ENCODE measurements at places on chromosomes 7 and 10.
A peak's percentile ranks its signal among the peaks of the same experiment; 100 is the strongest.

GRCh38 chr10:16458166-16458955 is 21.6 kb downstream of the PTER start:
- peak; percentile 9 for DNase-seq

DNA sequence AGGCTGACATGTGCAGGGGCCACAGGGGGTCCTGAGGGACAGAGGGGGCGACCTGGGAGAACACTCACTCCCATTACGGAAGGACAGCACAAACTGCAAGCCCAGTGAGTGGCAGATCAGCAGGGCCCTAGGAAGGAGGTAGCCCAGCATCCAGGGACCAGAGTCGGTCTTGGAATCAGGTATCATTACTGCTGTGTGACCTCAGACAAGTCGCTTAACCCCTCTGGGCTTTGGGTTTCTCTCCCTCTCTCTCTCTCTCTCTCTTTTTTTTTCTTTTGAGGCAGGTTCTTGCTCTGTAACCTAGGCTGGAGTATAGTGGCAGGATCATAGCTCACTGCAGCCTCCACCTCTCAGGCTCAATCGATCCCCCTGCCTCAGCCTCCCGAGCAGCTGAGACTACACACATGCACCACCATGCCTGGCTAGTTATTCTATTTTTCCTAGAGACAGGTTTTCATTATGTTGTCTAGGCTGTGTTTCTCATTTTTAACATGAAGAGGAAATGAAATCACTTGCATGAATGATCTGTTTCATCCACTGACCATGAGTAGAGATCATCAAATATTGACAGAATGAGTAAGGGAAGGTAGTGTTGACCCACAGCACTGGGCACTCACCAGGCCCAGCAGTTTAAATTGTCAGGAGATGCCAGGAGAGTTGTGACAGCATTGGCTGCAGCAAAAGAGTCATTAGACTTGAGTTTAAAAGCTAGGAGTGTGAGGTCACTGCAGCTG is 49.4 kb downstream of the BUB3 start:
- no peak for DNase-seq

DNA sequence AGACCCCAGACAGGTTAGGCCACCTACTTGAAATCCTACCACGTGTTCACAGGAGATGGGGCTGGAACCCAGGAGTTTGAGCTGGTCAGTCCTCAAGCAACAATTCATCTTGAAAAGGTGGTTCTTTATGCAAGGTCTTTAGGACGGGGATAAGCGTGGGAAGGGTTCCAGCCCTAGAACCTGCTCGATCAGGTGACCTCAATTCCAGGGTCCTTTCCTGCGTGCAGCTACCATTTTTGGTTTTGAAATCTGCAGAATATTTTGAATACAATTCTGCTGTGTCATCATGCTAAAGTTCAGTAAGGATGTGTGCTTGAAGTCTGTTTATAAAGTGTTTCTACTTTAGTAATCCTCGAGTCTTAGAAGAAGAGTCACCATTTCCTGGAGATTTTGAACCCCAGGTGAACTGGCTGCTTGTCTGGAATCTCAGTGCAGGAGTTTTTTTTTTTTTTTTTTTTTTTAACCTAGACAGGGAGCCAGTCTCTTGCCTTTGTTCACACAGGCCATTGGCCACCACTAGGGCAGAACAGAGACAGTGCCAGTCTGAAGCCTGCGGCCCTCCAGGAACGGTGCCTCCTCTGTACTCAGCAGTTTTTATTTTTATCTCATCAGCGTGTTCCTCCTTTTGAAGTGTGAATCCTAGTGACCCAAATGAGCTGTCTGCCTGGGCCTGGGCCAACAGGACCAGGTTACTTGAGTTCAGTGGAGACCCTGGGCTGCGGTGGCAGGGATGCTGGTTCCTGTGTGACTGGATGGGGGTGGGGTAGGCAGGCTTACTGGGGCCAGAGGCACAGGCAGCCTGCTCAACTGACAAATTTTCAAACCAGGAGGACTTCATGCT is 54.6 kb downstream of the EEPD1 start:
- DNase-seq: peak; percentile 41

- no peak for DNase-seq
These were observed 6.5 kb downstream of the COBL start for GRCh38 chr7:51310131-51310583.

- no peak for DNase-seq
These were observed 287.4 kb downstream of the CACNA2D1 start for GRCh38 chr7:82156168-82156567.
